Naive thymus-derived CD8-positive, alpha-beta T cell (primary cell): ENCODE measurements at places on chromosomes 12 and 14. TPM values are rescaled to one million over a fixed set of nuclear protein-coding genes. Genes with fewer than 3 reads are reported as not detected.

GRCh38 chr14:77574446-77575115 lies 41.9 kb downstream of the SPTLC2 start:
- no peaks in the 10 kb centered on the region for H3K27me3 ChIP-seq
- no peak overlapping the region for H3K27ac ChIP-seq
- peaks cover 6% of the 10 kb centered on the region for H3K4me1 ChIP-seq
- no peak overlapping the region for H3K4me3 ChIP-seq
- H3K36me3 ChIP-seq = no peaks in the 10 kb centered on the region
- no peak for DNase-seq

CMKLR1 gene
- total RNA-seq = 0.27 TPM

- no peaks in the 10 kb centered on the region for H3K36me3 ChIP-seq
- no peak overlapping the region for H3K27ac ChIP-seq
- H3K4me3 ChIP-seq = no peak overlapping the region
- no peaks in the 10 kb centered on the region for H3K4me1 ChIP-seq
- peaks cover 2% of the 10 kb centered on the region for H3K27me3 ChIP-seq
Observed at GRCh38 chr14:32991691-32992090, 53.0 kb downstream of the NPAS3 start.

CLMN gene
- total RNA-seq = 2.2 TPM

- DNase-seq = no peak
- H3K27me3 ChIP-seq = peaks cover 14% of the 10 kb centered on the region
- H3K4me1 ChIP-seq = no peaks in the 10 kb centered on the region
- H3K36me3 ChIP-seq = no peaks in the 10 kb centered on the region
- H3K27ac ChIP-seq = no peak overlapping the region
- H3K4me3 ChIP-seq = no peak overlapping the region
Observed at GRCh38 chr14:33711811-33712216, 239.1 kb downstream of the EGLN3 start.

DNA sequence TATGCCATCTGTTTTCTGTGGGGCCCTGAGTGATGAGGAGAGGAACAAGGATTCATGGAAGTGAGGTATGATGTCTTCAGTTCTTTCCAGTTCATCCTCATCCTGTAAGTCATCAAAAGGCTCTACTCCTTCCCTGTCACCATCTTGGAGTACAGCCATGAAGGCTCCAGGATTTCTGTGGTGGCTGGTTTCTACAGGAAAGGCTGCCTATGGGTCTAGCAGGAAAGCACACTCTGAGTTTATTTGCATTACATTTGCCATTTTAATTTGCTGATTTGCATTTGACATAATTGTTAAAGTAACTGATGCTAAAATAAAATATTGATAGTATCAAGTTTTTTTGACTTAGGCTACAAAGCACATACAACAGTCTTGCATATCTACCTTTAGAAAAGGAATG lies 11.2 kb downstream of the TTC6 start:
- H3K36me3 ChIP-seq = peaks cover 22% of the 10 kb centered on the region
- no peak overlapping the region for H3K4me3 ChIP-seq
- H3K27me3 ChIP-seq = peaks cover 46% of the 10 kb centered on the region
- DNase-seq = no peak

GRCh38 chr12:54882079-54882478 lies 27.8 kb downstream of the MUCL1 start:
- no peak overlapping the region for H3K27ac ChIP-seq
- H3K36me3 ChIP-seq = peaks cover 2% of the 10 kb centered on the region
- no peak overlapping the region for H3K4me3 ChIP-seq
- DNase-seq = no peak
- H3K27me3 ChIP-seq = no peaks in the 10 kb centered on the region

- peaks cover 94% of the 10 kb centered on the region for H3K36me3 ChIP-seq
- H3K4me1 ChIP-seq = peaks cover 93% of the 10 kb centered on the region
- H3K4me3 ChIP-seq = peak overlapping the region; percentile 99
- DNase-seq = no peak
Observed at GRCh38 chr14:99255621-99256482, 16.1 kb downstream of the BCL11B start.

BHLHE41 gene
- 0.44 TPM for total RNA-seq

GRIP1 gene
- total RNA-seq = 1.1 TPM

DNA sequence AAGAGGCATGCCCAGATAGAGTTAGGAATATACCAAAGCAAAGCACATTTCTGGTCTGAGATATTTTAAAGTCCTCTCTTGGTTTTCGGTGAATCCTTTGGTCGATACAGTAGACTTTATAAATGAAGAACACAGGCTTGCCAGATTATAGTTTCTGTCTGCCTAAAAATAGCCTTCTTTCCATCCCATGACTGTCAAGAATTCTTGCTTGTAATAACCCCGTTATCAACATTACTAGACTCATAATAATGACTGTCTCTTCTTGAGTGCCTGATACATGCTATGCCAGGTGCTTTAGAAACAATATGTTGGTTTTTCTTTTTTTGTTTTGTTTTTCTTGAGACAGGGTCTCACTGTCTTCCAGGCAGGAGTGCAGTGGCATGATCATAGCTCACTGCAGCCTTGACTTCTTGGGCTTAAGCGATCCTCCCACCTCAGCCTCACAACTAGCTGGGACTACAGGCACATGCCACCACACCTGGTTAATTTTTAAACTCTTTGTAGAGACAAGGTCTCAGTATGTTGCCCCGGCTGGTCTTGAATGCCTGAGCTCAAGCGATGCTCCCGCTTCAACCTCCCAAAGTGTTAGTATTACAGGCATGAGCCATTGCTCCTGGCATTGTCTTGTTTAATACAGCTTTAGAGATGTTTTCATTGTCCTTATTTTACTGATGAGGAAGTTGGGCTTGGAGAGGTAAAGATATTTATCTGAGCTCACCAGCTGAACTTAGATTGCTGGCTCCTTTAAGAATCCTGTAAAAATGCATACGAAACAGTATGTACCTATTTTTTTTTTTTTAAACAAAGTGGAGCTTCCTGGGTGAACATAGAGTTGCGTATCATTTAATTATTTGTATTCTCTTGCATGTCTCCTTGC lies 30.4 kb downstream of the CHST11 start:
- no peaks in the 10 kb centered on the region for H3K27me3 ChIP-seq
- H3K4me1 ChIP-seq = peaks cover 92% of the 10 kb centered on the region
- peak overlapping the region; percentile 3 for H3K4me3 ChIP-seq

GRCh38 chr12:49564686-49565405 lies 3.1 kb downstream of the MCRS1 start:
- no peaks in the 10 kb centered on the region for H3K27me3 ChIP-seq
- peaks cover 11% of the 10 kb centered on the region for H3K36me3 ChIP-seq
- peaks cover 25% of the 10 kb centered on the region for H3K4me1 ChIP-seq
- H3K4me3 ChIP-seq = peak overlapping the region; percentile 98

KRT8 gene
- 0.52 TPM for total RNA-seq

- H3K4me1 ChIP-seq = no peaks in the 10 kb centered on the region
- peaks cover 2% of the 10 kb centered on the region for H3K27me3 ChIP-seq
- H3K36me3 ChIP-seq = no peaks in the 10 kb centered on the region
- no peak for DNase-seq
Observed at GRCh38 chr12:95601091-95601961, 50.0 kb upstream of the USP44 start.
